ENCODE measurements at places on chromosomes 7 and 10.

DNA sequence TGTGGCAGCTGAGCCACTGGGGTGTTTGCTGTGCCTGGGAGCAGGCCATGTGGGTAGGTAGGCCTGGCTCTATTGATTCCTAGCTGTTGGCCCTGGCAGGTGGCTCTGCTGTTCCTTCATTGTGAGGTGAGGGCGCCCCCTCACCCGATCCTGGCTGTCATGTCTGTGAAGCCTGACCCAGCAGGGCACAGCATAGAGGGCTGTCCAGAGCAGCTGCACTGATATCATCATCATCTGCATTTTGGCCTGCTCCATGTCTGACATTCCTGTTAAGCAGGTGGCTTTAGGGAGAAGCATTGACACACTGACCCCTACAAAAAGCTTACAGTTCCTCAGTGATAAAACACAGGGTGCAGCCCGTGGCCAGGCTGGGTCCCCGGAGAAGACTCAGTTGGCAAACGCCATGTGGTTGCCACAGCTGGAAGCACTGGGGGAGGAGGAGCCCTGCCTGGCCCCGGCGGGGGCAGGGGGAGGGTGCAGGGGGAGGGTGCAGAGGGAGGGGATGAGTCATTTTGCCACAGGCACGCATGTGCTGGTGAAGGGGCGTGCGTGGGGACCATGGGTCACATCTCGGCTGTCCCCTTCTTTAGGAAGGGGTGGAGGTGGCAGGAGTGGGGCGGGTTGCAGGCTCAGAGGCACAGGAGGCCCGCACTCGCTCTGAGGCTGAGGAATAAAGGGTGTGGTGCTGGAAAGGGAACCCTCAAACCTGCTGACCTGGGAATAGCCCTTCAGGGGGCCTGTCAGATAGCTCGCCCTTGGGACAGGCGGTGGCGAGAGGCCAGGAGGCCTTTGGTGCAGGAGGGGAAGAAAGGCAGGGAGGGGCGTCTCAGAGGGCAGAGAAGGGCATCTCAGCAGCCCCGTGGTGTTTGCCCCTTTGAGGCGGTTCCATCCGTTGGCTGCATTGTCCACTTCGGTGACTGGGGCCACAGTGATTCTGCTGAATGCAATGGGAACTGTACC is 31.6 kb downstream of the IKZF1 start:
- peak; percentile 88 for DNase-seq

DNA sequence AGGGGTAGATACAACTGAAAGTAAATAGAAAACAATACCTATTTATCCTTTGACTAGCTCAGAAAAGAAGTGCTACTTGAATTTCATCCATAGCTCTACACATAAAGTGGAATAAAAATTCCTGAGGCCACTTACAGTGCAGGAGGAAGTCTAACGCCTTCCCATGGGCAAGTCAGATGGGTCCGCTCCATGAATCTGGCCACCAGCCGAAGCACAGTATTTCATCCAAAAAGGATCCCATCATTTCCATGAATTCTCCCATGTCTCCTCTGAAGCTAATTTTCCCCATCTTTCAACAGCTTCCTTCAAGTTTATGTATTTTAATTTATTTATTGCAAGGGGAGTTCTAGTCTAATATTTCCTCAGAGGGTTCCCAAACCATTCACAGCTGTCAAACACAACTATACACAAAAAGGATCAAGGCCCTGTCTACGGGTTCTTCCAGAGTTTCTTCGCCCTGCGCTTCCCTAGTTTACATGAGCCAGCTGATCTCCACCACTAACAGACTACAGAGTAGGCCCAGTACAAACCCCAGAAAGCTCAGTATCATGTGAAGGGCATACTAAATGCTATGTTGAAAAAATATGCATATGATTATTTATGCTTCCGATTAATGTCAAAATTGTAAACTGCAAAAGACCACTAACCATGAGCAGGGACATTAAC is 184.7 kb downstream of the DOCK4 start:
- DNase-seq, result no peak

- DNase-seq, result no peak
Observed at GRCh38 chr7:116087984-116088383, 57.4 kb upstream of the TFEC start.

- no peak for DNase-seq
Observed at GRCh38 chr10:26682931-26683330, 14.6 kb upstream of the PDSS1 start.

GRCh38 chr10:10591715-10592341 is 425.8 kb upstream of the CELF2 start:
- no peak for DNase-seq

DNA sequence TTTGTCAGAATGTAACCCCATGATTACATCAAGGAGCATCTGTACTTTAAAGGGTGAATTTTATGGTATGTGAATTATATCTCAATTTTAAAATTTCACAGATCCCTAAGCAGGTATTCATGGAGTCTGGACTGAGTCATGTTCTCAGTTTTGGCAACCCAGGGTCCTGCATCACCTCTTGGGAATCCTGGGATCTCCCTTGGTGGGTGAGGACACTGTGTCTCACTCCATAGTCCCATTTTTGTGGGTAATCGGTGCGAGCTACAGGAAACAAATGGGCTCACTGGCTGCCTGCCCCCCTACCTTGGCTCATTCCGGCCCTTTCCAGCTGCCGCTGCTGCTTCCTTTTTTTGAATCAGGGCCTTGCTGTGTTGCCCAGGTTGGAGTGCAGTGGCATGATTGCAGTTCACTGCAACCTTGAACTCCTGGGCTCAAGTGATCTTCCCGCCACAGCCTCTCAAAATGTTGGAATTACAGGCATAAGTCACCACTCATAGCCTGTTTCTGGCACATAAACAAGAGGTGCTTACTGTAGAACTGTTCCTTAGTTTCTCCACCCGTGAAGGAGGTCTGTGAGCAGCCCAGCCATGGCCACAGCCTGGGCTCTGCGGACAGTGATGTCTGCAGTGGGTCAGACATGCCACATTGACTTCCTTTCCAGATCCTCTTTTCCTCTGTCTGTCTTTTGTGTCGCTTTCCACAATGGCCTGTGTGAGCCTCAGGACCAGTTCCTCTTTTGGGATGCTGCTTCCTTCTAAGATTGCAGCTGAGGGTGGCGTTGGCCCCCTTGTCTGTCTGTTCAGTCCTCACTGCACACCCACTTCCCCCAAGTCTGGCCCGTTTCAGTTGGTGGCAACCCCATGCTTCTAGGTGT is 14.5 kb downstream of the PALD1 start:
- DNase-seq, result no peak

GRCh38 chr7:137480824-137481365 is 137.4 kb upstream of the PTN start:
- DNase-seq, result no peak

DNA sequence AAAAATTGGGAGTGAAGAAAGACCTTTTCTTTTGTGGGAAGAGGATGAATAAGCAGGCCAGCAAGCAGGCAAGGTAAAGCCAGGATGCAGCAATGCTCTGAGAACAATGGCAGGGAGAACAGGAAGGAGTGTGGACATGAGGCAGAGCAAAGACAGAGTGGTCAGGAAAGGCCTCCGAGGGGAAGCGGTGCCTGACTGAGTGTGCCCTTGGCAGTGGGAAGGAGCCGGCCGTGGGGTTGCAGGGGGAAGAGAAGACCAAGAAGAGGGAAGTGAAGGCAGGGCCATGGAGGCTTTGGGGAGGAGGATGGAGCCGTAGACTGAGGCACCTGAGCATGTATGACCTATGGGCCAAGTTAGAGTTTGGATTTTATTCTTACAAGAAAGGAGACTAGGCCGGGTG is 21.9 kb upstream of the ZNF212 start:
- no peak for DNase-seq

- no peak for DNase-seq
Observed at GRCh38 chr7:65397730-65398142, 24.1 kb downstream of the ZNF92 start.

DNA sequence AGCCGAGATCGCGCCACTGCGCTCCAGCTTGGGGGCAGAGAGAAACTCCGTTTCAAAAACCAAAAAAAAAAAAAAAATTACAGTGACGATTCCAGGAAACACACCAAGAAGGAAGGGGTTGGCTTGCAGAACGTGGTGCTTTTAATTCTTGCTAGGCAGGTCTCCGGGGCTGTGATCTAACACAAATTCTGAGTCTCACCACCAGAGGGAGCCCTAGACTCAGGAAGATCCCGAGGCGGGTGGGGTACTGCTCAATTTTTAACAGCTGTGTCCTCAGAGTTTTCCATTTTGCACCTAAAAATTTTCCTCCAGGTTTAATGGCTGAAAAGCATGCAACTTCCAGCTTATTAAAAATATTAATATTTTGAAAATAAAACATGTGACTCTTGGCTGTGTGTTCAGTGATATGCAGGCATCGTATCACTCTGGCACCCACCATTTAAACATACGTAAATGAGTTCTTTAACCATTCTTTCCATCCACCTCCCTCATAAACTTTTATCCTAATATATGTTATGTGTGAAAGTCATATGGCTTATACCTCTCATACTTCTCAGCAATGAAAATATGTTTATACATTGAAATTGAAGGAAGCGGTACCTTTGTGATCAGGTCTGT is 26.5 kb upstream of the NUB1 start:
- peak; percentile 74 for DNase-seq

DNA sequence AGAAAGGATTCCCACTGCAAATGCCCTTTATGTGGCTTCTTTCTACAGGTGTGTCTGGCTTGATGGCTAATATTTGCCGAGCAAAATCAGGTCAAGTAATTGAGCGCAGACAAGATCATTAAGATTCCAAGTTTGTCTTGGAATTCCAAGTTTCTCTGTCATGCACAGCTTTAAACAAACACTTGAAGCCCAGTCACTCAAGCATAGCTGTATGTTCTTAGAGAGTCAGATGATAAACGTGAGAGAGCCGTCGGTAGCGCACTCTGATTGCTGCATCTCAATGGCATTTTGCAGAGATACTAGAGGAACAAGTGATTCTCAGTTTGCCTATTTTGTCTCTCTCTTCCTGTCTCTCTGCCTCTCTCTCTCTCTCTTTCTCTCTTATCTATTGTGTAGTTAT is 658 bp downstream of the DMBT1 start:
- DNase-seq, result no peak

GRCh38 chr10:50511492-50512213 is 112.1 kb downstream of the SGMS1 start:
- DNase-seq, result peak; percentile 42

DNA sequence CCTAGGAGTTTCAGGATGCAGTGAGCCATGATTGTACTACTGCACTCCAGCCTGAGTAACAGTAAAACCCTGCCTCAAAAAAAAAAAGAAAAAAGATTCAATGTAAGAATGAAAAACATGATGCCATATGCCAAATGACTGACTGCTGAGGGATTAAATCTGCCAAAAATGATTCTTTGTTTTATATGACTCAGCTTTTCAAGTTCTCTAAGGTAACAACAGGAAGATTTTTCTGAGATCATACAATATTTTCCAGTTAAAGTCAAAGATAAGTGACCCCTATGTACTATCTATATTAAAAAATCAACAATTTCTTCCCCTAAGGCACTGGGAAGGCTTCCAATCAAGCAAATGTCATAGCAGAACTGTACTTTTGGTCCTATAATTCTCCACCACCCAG is 271.2 kb upstream of the IMMP2L start:
- no peak for DNase-seq

DNA sequence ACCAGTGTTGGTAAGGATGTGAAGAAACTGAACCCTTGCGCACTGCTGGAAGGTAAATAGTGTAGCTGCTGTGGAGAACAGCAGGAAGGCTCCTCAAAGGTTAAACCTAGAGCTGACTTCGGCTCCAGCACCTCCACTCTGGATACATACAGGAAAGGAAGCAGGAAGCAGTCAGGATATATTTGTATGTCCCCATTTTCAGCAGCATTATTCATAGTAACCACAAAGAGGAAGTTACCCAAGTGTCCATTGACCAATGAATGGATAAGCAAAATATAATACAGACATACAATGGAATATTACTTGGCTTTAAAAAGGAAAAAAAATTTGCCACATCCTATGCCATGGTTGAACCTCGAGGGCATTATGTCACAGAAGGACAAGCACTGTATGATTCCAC is 15.0 kb downstream of the RET start:
- no peak for DNase-seq

DNA sequence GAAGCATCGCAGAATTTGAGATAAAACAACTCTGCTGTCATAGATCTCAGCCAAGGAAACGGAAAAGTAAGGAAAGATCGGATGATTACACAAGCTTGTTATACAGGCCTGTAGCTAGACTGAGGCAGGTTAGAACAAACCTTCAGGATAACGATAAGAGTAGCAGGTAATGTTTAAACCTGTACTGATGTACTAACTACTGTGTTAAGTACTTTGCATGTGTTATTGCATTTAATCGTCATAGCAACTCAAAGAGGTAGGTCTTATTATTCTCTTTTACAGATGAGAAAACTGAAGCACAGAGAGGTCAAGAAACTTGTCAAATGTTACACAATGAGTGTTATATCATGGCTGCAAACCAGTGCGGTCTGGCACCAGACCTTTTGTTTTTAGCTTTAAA is 352.5 kb downstream of the GPAM start:
- no peak for DNase-seq

GRCh38 chr7:131013716-131014115 is 279.7 kb upstream of the KLF14 start:
- no peak for DNase-seq

GRCh38 chr10:102408131-102408727 is 10.4 kb downstream of the PSD start:
- no peak for DNase-seq

- no peak for DNase-seq
Observed at GRCh38 chr7:139948587-139949335, 114.0 kb downstream of the PARP12 start.

Measured in activated naive CD4-positive, alpha-beta T cell treated with Interleukin-2 at 50 U/mL for 16 hours (primary cell).